ENCODE measurements at places on chromosomes 12 and 14.
A peak's percentile ranks its signal among the peaks of the same experiment; 100 is the strongest.

- no peak for DNase-seq
Observed at GRCh38 chr12:50626026-50626425, 121.2 kb downstream of the DIP2B start.

- no peak for DNase-seq
Observed at GRCh38 chr14:104086210-104086660, 735 bp downstream of the ASPG start.

GRCh38 chr12:88944397-88944796, 364.1 kb upstream of the KITLG start:
- no peak for DNase-seq

GRCh38 chr14:86708846-86709339, 1178.9 kb downstream of the FLRT2 start:
- DNase-seq = no peak

DNA sequence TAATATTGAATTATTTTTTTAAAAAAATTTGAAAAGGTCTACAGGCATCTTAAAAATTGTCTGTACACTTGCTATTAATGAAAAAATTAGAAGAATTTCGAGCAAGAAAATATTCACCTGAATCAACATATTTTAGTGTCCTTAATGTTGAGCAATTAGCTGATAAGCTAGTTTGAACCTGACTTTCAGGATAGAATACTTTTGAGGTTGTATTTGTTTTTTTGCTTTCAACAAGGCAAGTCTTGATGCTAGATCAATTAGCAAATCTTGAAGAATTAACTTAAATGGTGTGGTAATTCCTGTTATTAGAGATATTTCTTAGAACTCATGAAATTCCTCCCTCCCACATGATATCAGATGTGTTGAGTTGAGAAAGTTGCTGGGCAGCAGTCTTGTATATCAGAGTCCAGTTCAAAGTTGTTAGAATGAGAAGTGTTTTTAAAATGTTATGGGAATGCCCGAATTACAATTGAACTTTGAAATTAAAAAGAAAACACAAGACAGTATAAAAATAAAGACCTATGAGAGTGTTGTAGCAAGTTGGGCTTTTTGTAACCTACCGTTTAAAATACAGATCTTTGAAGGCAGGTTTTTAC, 119.2 kb downstream of the TRMT5 start:
- no peak for DNase-seq

- no peak for DNase-seq
Observed at GRCh38 chr14:23442721-23443356, 7.4 kb upstream of the MYH7 start.

- no peak for DNase-seq
Observed at GRCh38 chr14:28876572-28876945, 110.0 kb downstream of the FOXG1 start.

GRCh38 chr14:70315942-70316341, 43.5 kb downstream of the COX16 start:
- DNase-seq = no peak

DNA sequence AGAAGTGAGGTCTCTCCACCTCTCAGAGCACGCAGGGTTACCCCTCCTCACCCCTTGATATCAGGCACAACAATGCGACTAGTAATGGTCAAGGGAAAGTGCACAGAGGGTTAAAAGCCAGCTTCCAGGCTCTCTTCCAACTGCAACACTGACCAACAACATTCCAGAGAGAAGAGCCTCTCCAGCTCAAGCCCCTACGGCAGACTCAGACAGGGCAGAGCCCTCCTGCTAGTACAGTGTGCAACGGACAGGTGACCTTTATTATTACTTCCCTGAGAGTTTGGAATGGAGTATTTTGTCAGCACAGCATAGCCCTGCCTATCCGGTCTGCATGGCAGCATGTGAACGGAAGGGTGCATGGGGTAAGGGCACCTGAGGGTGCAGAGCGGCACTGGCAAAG, 73.0 kb downstream of the PTPN21 start:
- DNase-seq = no peak

GRCh38 chr14:102903248-102903888, 19.1 kb upstream of the AMN start:
- DNase-seq = no peak

DNA sequence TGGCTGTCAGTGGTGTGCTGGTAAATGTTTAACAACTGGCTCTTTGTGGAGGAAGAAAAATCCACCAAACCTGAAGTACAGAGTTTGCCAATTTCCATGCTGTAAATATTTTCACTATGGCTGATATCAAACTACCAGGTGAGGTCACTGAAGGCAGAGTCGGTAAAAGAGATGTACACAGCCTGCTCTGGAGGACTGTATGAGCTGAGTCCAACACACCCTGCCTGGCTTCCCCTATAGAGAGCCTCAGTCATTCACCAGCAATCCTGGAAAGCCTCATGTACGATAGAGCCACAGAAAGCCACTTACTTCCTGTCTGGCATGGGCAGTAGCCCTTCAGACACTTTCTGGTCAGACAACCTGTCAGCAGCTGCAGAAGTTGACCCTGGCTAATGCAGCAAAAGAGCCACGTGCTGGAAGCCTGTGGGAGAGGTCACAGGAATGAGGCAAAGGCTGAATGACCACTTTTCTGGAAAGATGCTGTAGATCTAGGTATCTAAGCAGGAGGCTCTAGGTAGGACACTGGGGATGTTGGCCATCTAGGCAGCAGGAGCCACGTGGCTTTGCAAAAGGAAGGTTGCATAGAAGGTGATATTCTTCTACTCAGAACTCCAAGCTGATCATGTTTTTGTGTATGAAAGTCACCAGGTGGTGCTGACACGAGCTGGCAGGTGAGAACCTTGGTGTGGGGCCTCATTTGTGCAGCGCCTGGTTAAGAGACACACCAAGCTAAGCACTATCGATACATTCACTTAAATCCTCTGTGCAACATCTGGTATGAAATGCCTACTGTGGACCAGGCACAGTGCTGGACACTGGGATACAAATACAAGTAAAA, 553.9 kb downstream of the VRK1 start:
- no peak for DNase-seq

DNA sequence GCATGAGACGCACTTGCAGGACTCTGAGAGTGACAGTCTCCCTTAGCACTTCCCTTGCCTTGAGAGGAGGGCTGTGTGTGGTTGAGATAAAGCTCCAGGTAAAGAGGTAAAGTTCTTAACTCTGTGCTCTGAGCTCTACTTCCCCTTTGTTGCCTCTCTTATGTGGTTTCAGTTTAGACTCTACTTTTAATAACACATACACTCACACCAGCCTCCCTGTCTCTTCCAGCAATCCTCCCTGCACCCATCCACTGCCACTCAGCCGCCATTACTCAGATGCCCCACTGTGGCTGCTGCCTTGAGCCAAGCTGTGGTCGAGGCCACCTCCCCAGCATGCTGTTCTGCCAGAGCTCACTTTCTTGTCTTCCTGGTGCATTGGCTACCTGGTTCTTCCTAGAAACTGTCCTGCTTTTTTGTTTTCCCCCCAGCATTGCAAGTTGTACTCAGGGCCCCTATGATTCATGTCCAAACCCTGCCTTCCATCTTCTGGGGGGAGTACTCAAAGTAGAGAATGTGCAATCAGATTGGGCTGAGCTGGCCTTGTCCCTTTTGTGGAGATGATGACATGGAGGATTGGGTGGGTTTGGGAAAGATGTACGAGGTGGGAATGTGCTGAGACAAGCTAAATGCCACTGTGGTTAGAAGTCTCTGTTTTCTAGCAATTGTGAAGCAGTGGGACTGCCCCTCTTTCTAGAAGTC, 115.5 kb upstream of the PARP11 start:
- no peak for DNase-seq

GRCh38 chr14:22383515-22384166, 205.4 kb downstream of the DAD1 start:
- DNase-seq = no peak

DNA sequence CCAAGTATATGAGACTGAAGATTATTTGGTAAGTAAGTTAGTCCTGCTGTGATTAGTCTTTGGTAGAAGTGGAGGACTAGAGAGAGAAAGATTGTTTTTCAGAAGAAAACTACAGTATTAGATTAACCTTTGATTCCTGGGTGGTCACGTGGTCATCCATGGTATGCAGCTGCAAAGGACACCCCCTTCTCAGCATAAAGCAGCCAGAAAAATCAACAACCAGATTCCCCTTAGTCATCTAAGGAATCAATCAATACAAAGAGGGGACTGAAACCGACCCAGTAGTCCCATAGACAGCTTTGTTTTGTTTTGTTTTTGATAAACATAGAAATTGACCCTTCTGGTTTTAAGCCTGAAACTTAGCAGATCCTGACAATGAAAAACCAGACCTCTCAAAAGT, 30.3 kb upstream of the MDGA2 start:
- DNase-seq = no peak

GRCh38 chr12:100404769-100405407, 48.0 kb downstream of the SLC17A8 start:
- DNase-seq = peak; percentile 11
